ENCODE measurements at places on chromosomes 2 and 18.
A peak's percentile ranks its signal among the peaks of the same experiment; 100 is the strongest.

DNA sequence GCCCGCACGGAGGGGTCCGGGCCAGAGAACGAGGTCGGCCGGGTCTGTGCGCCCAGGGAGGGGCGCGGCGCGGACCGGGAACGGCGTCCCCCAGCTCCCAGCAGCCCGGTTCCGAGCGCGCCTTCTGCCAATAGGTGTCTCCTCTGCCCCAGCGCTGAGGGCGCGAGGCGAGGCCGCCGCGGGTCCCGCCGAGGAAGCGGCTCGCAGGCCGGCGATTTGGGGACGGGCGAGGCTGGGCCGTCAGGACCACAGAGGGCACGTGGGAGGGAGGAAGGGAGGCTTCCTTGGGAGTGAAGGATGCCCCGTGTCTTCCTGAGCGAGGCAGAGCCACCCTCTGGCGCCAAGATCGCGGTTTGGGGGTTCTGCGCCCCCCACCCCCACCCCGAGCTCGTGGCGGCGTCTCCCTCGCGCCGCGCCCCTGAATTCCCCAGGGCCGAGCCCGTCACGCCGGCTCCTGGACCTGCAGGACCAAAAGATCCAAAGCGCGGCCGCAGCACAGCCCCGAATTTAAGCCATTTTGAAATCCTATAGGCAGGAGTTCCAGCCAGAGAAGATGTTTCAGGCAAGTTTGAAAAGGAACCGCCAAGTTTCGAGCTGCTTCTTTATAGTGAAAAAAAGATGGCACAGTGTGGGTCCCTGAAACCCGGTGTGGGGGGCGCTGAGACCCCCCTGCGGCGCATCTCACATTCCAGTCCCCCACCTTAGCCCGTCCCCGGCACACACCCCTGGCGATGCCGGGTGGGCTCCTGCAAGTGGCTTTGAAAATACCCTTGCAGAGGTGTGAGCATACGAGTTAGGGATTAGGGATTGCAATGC lies 909 bp downstream of the NFATC1 start:
- peak; percentile 58 for DNase-seq

DNA sequence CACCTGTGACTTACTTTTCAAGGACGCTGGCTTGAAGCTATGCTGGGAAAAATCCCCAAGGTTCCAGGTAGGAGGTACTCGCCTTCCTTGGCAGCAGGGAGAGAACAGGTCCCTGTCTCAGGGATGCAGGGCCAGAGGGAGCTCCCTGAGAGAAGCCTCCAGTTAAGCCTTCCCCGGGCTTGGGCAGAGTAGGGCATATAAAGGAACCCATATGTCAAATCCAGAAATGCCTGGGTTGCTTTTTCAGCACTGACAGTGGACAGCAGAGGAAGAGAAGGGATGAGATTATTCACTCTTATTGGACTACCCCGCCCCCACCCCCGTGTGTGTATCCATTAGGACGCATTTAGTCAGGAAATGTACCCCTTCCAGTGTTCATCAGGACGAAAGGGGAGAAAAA lies 89.3 kb upstream of the TEX51 start:
- DNase-seq = peak; percentile 6

DNA sequence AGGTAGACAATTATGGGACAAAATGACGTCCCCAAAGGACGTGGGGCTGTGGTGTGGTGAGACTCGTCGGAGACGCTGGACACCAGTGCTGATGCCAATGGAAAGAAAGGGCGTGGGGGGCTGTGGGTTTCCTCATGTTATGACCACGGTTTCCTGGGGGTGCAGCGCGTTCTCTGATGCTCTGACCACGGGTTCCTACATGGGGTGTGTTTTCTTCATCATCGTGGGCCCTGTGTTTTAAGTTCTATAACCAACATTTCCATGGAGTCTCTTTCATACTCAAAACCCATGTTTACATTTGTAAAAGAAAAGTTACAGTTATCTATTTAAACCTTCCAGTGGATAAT lies 141.6 kb downstream of the RTP5 start:
- no peak for DNase-seq

DNA sequence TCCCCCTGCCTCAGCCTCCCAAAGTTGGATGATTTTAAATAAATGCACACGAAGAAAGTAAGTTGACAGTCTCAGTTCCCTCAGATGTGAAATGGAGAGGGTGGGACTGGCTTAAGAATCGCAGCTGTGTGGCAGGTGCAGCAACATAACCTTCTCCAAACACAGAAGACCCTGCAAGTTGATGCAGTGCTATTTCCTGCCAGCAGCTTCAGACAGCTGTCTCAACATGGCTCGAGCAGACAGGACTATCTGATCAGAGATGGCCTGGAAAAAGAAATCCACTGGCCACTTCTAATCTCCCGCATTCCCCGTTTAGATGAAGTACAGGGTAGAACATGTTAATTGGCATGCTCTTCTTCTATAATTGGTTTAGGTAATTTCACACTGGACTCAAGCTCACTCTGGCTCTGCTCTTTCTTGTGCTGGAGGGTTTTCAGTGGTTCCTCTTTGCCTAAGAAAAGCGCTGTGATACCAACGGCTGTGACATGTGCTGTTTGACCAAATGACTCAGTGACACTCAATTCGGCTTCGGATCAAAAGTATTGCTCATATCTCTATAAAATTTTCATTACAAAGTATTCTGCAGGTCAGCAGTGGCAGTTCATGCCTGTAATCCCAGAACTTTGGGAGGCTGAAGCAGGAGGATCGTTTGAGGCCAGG lies 40.2 kb downstream of the MYOM1 start:
- peak; percentile 3 for DNase-seq

- no peak for DNase-seq
Measured at GRCh38 chr2:86023366-86023712, 82.3 kb downstream of the POLR1A start.

DNA sequence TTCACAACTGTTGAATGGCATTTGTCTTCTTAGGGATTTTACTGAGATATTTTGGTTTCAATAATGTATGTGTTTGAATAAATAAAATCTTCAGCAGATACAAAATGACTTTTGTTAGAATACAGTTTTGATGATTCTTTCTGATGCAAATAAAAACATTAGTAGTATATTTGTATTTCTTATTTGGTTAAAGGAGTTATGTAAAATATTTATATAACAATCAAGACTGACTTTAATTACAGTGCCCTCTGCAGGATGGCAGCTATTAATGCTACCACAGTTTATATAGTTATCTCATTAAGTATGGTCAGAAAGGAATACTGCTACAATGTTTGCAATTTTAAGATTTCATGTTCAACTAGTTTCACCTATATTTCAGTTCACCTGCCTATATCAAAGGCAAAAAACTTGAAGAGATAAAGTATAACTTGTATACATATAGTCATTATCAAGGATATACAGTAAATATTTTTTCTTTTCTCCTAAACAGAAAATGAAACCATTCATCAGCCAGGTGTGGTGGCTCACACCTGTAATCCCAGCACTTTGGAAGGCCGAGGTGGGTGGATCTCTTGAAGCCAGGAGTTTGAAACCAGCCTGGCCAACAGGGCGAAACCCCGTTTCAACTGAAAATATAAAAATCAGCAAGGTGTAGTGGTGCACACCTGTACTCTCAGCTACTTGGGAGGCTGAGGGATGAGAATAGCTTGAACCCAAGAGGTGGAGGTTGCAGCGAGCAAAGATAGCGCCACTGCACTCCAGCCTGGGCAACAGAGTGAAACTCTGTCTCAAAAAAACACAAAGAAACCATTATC lies 19.8 kb downstream of the ARL5A start:
- DNase-seq = peak; percentile 33

DNA sequence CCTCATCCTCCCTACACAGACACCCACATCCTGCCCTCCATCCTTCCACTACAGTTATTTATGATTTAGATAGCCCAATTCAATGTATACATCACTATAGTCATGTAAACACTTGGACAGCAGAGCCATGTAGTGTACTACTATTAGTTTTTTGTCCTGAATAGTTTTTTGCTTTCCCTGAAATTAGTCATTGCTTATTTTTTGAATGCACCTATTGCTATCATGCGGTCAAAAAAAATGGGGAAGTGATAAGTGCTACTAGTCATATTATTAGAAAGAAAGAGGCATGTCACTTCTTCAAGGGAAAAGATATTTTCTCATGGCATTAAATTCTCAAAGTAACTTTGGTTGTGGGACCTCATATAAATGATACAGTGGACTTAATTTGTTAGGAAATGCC lies 6.8 kb upstream of the GREB1 start:
- DNase-seq = no peak

DNA sequence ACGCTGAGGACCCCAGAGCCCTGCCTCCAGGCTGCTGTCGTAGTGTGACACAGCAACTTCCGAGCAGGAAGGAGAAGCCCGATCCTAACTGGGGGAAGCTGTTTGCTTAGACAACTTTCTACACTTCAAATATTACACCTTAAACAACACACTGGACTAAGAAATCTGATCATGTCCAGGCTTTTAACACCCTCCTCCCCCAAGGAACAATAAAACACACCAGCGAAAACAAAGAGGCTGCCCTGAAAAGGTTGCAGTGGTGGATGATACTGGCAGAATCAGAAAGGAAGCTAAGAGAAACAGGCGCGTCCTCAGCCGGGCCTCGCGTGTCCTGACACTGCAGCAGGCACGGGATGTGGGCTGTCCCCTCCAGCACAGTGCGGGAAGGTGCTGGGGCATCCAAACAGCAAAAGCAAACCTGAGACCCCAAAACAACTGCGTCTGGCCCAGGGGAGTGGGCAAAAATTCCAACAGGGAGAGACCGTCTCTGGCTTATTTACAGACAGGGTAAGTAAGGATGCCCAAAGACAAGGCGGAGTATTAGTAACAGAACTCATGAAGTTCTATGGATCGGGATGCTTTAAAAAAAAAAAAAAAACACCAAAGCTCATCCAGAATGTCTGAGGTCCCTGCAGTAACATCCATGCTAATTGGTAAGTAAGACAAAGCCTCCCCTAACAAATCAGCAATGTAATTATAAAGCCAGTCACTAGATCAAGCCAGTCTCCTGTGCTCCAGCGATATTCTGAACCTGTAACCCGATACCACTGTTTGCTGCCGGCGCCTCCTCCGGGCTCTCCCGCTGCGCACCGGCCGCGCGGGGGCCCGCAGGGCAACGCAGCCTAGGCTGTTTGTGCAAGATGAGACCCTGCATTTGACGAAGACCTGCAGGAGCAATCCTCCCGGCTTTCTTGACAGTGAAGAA lies 9.0 kb downstream of the SERTAD2 start:
- DNase-seq = peak; percentile 88

- no peak for DNase-seq
Measured at GRCh38 chr2:234848578-234848977, 103.2 kb upstream of the SH3BP4 start.

DNA sequence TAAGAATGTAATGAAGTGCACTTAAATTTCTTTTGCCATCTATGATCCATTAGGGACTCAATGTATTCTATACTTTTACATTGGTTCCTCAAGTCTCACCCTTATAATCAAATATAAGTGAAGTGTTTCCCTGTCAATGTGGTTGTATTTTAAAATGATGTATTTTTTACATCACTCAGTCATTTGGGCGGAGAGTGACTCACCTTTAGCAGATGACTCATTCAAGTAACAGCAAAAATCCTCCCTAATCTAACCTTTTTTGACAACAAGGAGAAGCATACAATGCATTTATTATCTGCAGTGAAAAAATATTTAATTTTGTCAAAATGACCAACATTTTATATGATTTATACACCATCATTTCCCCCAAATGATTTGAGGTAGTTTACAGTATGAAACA lies 94.4 kb downstream of the FANCL start:
- peak; percentile 23 for DNase-seq

GRCh38 chr2:124485659-124486058 lies 460.6 kb downstream of the CNTNAP5 start:
- no peak for DNase-seq

DNA sequence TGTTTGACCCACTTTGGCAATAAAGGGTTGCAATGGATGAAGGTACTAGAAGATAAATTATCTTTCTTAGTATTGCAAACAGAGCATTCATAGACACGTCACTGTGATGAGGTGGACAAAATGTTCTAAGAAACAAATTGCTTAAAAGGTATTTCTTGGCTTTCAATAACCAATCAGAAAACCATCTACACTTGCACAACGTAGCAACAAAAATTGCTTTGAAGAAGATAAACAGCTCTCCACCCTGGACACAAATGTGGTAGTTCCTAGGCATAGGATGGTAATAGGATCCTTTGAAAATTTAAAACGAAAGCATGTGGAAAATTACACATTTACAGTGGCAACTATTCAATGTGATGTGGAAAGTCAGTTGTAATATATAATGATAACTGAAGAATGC lies 439.9 kb upstream of the ETAA1 start:
- DNase-seq = no peak

- DNase-seq = no peak
Measured at GRCh38 chr2:17858064-17858463, 20.4 kb upstream of the KCNS3 start.

GRCh38 chr18:42706618-42707017 lies 408.9 kb downstream of the RIT2 start:
- no peak for DNase-seq

- peak; percentile 41 for DNase-seq
Measured at GRCh38 chr2:136248242-136248641, 130.3 kb upstream of the CXCR4 start.

- peak; percentile 61 for DNase-seq
Measured at GRCh38 chr2:68909793-68910674, 38.8 kb upstream of the BMP10 start.

DNA sequence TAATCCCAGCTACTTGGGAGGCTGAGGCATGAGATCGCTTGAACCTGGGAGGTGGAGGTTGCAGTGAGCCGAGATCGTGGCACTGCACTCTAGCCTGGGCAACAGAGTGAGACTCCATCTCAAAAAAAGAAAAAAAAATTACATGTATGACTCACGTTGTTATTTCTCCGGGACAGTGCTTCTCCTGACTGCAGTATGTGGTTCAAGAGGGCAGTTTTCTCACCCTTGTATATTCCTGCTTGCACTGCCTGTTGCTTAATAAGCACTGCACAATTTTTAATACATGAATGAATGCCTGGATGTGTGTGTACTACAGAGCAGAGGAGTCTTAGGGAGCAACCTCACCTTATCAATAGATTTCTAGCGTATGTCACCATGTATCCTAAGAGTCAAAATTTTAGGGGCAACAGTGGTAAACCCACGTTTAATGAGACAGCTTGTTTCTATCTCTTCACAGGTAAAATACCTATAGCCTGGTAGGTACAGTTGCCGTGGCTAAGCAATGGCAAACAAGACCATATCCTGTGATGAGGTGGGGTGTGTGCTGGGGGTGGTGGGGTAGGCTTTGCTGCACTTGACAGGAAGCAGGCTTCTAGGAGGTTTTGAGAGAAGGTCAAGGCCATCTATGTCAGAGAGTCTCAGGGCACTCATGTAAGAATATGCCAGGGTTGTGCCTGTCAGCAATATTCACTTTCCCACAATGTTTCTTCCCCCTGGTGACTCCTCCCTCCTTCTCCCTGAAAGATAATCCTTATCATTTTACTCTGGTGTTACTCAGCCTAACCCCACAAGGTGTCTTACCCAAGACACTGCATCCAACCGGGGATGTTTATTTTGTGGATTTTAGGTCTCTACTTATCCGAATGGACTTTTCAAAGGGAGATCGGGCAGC lies 36.9 kb upstream of the MEX3C start:
- DNase-seq = peak; percentile 18

Data from fibroblast of skin of back (primary cell).